A549 treated with dexamethasone at 1 μM for 4 hours (cell line): ENCODE measurements at places on chromosomes 6 and 20. TPM values are rescaled to one million over a fixed set of nuclear protein-coding genes. Genes with fewer than 3 reads are reported as not detected.

Gene CCDC170
- 0.02 to 0.11 TPM (median 0.07 TPM) in 5 replicates for total RNA-seq

Gene FAM162B
- 0.11 TPM in 1 of 5 replicates, not detected in the others for total RNA-seq

Gene RAET1L
- total RNA-seq, result 0.15 to 0.51 TPM (median 0.41 TPM) in 5 replicates

Gene IRF4
- 0.23 to 0.64 TPM (median 0.35 TPM) in 5 replicates for total RNA-seq

Gene ANKRD66
- not detected in 5 replicates for total RNA-seq

Gene SLC17A3
- 0.86 to 1.3 TPM (median 1.1 TPM) in 5 replicates for total RNA-seq

Gene KCNK16
- not detected in 5 replicates for total RNA-seq

Gene COL9A3
- 0.41 to 0.74 TPM (median 0.60 TPM) in 5 replicates for total RNA-seq

Gene OR2H2
- total RNA-seq, result not detected in 5 replicates

Gene GLP1R
- total RNA-seq, result not detected in 5 replicates

Gene TREM1
- 0.12 to 0.54 TPM (median 0.25 TPM) in 5 replicates for total RNA-seq

Gene GRM1
- 0.03 to 0.04 TPM in 2 of 5 replicates, not detected in the others for total RNA-seq

Gene TMEM151B
- total RNA-seq, result 0.06 to 0.17 TPM (median 0.14 TPM) in 5 replicates

Gene SLCO4A1
- 10.3 to 16.8 TPM (median 15.7 TPM) in 5 replicates for total RNA-seq

Gene CST8
- total RNA-seq, result not detected in 5 replicates

Gene DEFB132
- total RNA-seq, result not detected in 5 replicates

Gene PPP1R14C
- 3.1 to 3.7 TPM (median 3.5 TPM) in 5 replicates for total RNA-seq

Gene CST5
- not detected in 5 replicates for total RNA-seq

Gene CEP57L1
- 6.3 to 9.0 TPM (median 8.3 TPM) in 5 replicates for total RNA-seq

Gene LPA
- 0.08 to 0.21 TPM (median 0.14 TPM) in 5 replicates for total RNA-seq

Gene BMP5
- total RNA-seq, result 0.01 to 0.04 TPM in 2 of 5 replicates, not detected in the others

Gene PRDM13
- 0.71 to 1.1 TPM (median 1.0 TPM) in 5 replicates for total RNA-seq

Gene HINT3
- 5.2 to 6.5 TPM (median 5.5 TPM) in 5 replicates for total RNA-seq

Gene RBBP8NL
- 1.0 to 2.1 TPM (median 1.2 TPM) in 5 replicates for total RNA-seq

Gene OLIG3
- total RNA-seq, result not detected in 5 replicates

Gene TLDC2
- total RNA-seq, result not detected in 5 replicates

Gene TMEM244
- not detected in 5 replicates for total RNA-seq
